Activated naive CD4-positive, alpha-beta T cell treated with anti-CD3 and anti-CD28 coated beads, Interleukin-2, amount 10 ng/mL, durations not matched to agents 5 hours and 36 hours (primary cell): ENCODE measurements at places on chromosomes 3 and 15. TPM values are rescaled to one million over a fixed set of nuclear protein-coding genes. Genes with fewer than 3 reads are reported as not detected.

The ZPLD1 gene
- total RNA-seq, result not detected

The TPRG1 gene
- total RNA-seq, result 0.20 TPM

The GRK7 gene
- not detected for total RNA-seq

The SLC12A1 gene
- total RNA-seq, result not detected

The HGD gene
- total RNA-seq, result 0.68 TPM

The MB21D2 gene
- 15.6 TPM for total RNA-seq

The PLIN1 gene
- not detected for total RNA-seq

The GOLGA8O gene
- 1.0 TPM for total RNA-seq

The REC114 gene
- total RNA-seq, result not detected

The RGMA gene
- 0.58 TPM for total RNA-seq

The HYAL1 gene
- total RNA-seq, result 0.40 TPM

The EBLN2 gene
- total RNA-seq, result 7.4 TPM

The CTXND1 gene
- total RNA-seq, result not detected

The BCL2A1 gene
- total RNA-seq, result 28.3 TPM

The CYP8B1 gene
- total RNA-seq, result not detected

The CYP1A1 gene
- 5.6 TPM for total RNA-seq

The SPCS1 gene
- total RNA-seq, result 92.3 TPM

The SKOR1 gene
- total RNA-seq, result 0.30 TPM

The THRB gene
- total RNA-seq, result not detected

The SLC6A1 gene
- not detected for total RNA-seq

The GOLGA8B gene
- 259 TPM for total RNA-seq

The PYGO1 gene
- not detected for total RNA-seq

The ATP13A5 gene
- total RNA-seq, result not detected

The TRPM1 gene
- not detected for total RNA-seq

The CCR8 gene
- 0.36 TPM for total RNA-seq

The CSPG5 gene
- 0.58 TPM for total RNA-seq

The CACNA1D gene
- 0.34 TPM for total RNA-seq

The GPR27 gene
- 0.38 TPM for total RNA-seq

The TEX55 gene
- total RNA-seq, result not detected

The PTH1R gene
- not detected for total RNA-seq

The UPK1B gene
- total RNA-seq, result not detected
